NCI-H1092 (cell line): ENCODE measurements at places on chromosomes 7 and 10.

GRCh38 chr10:93873420-93874115 is 20.2 kb upstream of the SLC35G1 start:
- DNase-seq, result no peak

DNA sequence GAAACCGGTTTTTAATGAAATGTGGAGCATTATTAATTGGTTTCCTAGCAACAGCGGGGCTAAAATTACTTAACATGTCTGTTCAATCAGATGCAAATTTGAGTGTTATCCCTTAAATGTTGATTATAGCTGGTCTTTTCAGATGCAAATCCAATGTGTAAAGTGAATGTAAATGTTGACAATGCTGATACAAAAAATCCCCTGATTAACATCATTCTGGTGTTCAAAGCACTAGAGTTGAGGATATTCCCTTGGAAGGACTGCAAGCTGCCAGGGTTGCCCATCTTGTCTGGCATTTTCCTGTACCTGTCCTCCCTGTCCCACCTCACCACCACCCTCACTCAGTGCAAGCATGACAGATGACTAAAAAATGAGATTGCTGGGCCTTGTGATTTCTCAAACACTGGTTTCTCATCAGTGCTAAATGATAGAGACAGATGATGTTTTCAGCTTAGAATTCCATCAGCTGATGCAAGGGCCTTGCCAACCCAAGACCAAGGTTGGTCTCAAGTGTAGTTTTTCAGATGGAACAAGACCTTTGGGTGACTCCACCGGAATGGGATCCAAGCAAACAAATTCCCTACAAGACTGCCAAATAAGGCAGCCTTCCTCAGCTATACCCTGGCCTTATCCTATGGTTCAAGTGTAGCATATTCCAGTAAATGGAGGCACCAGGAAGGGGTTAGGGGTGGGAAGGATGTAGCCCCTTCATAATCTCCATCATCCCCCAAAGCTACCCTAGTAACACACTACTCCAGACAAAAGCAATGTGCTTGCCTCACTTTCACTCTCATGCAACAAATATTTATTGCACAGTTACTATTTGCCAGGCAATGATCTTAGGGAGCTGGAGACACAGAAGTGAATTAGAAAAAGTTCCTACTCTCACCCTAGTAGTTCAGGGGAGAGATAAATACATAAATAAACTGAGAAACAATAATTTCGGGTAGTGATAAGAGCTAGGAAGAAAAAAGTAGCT is 54.9 kb downstream of the JAZF1 start:
- DNase-seq, result no peak

GRCh38 chr10:84429926-84430520 is 101.6 kb downstream of the CCSER2 start:
- DNase-seq, result no peak

- DNase-seq, result no peak
Measured at GRCh38 chr10:22620929-22621328, 93.4 kb downstream of the PIP4K2A start.

DNA sequence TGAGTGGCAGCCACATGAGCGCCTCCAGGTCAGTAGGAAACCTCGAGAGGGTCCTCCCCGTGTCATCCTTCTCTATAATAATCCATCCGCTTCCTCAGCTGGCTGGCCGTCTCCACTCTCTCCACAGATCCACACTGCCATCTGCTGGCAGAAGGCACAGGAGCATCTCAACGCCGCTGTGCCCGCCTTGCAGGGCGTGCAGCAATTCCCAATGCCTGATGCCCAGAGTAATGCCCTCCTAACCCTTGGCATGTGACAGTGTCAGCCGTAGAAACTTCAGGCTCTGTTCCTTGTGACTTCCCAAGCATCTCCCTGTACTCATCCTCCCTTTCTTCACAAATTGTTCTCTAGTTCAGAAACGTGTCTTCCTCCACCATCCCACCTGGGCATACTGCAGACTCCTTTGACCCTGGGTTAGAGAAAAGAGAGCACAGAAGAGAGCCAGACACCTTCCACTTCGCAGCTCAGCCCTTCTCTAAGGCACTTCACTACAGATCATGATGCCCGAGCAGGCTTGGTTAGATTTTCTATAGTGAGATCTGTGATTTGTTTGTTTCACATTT is 70.8 kb downstream of the XPNPEP1 start:
- peak; percentile 44 for DNase-seq

- no peak for DNase-seq
Measured at GRCh38 chr7:41881331-41882130, 178.6 kb upstream of the INHBA start.

DNA sequence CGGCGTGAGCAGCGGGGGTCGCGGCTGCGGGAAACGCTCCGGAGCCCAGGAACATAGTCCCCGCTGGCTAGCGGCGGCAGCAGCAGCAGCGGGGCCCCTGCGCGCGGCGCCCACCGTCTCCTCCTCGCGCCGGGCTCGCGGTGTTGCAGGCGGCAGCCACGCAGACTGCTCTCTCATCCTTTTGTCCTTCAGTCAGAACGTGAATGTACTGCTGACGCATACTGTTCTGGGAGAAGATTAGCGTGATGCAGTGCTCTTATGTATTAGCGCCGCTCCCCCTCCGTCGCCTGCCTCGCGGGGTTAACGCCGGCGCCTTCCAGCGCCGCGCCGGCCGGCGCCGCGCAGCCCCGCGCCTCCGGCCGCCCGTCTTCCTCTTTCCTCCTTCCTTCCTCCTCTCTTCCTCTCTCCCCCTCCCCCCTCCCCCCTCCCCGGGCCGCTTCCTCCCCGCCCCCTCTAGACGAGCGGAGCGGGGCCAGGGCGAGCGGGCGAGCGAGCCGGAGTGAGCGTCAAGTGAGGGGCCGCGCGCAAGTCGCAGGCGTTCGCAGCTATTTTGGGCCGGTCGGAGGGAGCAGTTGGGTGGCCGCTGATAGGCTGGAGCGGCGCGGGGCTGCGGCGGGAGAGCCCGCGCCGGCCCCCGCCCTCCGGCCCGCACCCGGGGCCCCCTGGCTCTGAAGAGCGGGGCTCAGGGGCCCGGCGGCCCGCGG is 816 bp upstream of the LRRC4 start:
- peak; percentile 69 for DNase-seq

GRCh38 chr10:30963992-30964930 is 67.4 kb downstream of the ZNF438 start:
- no peak for DNase-seq

DNA sequence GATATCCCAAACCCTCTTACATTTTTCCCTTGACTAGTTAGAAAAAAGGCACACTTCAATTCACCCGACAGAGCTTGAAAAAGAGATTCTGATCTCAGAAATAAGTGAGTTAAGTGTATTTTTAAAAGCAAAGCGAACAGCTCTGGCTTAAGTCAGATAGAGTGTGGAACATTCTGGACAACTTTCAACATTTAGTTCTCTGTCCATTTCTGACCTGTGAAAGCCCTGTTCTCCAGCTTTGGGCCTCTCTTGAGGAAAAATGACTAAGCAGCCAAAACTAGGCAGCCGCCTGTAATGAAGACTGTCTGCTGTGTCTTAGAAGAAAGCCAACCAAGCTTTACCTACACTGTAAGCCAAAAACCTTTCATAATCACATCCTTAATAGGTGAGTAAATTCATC is 50.5 kb downstream of the CDK6 start:
- no peak for DNase-seq

DNA sequence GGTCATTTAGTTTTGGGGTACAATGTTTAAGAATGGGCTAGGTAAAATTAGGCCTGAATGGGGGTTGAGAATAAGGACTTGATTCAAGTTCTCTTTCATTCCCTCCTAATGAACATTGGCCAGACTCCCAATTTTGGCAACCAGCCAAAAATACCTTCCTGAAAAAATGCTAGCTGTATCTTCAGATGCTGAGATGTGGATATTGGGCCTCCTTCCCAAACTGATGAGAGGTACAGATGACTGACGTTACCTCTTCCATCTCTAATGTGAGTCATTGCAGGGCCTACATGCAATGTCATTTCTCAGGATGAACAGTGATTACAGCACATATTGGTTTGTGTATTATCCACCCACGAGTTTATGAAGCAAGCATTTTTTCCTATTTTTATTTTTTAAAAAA is 151.6 kb downstream of the SND1 start:
- DNase-seq, result no peak

- no peak for DNase-seq
Measured at GRCh38 chr7:92404170-92404614, 43.1 kb upstream of the GATAD1 start.

GRCh38 chr7:111873326-111873646 is 311.0 kb upstream of the IMMP2L start:
- no peak for DNase-seq

DNA sequence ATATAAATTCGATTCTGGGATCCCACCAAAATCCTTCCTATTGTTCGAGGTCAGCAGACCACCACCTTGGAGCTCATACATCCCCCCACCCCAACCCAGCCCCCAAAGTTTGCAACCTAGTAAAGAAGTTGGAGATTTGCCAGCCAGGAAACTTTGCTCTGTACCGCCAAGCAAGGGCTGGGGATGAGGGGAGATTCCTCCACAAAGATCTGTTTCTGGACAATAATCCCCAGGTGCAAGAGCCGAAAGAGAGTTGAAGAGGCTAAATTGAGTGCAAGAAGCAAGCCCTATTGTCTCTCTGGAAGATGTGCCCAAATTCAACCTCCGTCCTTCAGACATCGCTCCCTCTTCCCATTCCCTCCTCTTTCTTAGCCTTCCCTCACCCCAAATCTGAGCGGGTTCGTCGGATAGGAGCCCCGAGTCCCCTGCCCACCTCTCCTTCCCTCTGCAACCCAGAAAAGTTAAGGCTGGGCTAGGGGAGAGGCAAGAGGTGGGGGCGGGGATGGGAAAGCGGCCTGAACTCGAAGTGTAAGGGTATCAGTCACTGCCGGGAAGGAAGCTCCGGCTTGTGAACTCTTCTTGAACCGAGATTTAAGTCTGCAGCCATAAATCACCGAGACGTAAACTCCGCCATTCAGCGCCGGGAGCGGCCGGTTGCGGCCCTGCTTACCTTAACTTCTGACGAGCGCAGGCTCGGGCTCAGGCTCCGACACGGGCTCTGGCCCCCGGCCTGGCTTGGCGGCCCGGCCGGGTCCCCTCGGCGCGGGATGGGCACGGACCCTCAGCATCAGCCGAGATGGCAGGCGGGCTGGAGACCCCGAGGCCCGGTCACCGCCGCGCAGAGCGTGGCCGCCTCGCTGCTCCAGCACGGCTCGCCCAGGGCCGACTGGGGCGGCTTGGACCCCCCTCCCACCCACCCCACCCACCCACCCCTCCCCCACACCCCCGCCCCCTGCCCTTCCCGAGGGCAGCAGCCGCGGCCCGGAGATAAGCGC is 10.8 kb upstream of the HOXA2 start:
- DNase-seq, result no peak
